ENCODE measurements at places on chromosomes 4 and X.

GRCh38 chr4:132227151-132227856, 921.8 kb upstream of the PCDH10 start:
- no peak for DNase-seq

- DNase-seq: peak; percentile 21
Measured at GRCh38 chr4:27176400-27176799, 315.8 kb downstream of the STIM2 start.

- no peak for DNase-seq
Measured at GRCh38 chrX:132034648-132035047, 11.5 kb downstream of the STK26 start.

GRCh38 chr4:13455411-13455810, 28.7 kb downstream of the RAB28 start:
- no peak for DNase-seq

DNA sequence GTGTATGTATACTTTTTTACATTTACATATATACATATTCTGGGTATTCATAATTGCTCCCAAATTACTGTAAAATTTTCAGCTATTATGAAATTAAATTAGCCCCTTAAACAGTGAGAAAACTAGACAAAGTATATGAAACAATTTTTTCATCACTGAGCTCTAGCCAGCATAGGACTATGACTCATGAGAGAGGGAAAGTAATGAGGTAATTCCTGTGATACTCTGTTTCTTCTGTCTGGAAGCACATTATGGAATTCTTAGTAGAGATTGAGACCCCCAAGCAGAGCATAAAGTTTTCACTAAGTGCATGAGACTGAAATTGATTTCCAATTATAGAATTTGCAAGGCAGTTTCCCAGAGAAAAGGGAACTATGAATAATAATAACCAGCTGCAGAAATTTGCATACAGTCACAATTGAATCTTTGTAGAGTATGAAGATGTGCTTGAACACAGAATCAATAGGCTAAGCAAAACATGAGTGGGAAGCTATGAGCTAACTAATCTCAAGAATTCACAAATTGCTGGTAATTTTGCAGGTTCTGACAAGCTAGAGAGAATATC, 779.3 kb downstream of the ARAP2 start:
- no peak for DNase-seq

GRCh38 chr4:107951551-107951950, 20.2 kb downstream of the CYP2U1 start:
- DNase-seq: no peak

- DNase-seq: no peak
Measured at GRCh38 chr4:15754323-15754722, 23.8 kb upstream of the CD38 start.

DNA sequence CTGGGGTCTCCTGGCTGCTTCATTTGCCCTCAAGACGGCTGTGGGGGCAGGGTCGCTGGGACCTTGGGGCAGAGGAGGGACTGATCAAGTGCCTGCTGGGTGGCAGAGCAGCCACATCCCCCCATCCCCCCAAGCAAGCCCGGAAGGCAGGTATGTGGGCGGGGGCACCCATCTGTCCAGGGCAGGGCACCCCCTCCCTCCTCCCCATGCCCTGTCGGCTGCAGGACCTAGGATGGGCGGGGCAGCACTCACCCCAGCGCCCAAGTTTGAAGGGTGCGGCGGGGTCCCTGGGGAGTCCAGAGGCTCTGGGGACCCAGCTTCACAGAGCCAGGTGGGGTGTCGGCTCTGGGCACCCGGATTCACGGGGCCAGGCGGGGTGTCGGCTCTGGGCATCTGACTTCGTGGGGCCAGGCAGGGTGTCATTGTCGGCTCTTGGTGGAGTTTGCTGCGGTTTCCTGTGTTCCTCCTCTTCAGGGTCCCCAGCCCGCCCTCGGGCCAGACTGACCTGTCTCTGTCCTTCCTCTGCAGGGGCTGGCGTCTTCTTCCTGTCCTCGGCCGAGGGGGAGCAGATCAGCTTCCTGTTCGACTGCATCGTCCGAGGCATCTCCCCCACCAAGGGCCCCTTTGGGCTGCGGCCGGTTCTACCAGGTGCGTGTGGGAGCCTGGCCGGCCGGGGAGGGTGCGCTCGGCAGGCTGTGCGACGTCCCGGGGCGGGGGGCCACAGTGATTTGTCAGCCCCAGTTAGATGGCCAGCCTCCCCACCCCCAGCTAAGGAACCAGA, 22.1 kb downstream of the DOK7 start:
- DNase-seq: no peak

GRCh38 chr4:54189140-54189539, 40.0 kb upstream of the PDGFRA start:
- DNase-seq: no peak

DNA sequence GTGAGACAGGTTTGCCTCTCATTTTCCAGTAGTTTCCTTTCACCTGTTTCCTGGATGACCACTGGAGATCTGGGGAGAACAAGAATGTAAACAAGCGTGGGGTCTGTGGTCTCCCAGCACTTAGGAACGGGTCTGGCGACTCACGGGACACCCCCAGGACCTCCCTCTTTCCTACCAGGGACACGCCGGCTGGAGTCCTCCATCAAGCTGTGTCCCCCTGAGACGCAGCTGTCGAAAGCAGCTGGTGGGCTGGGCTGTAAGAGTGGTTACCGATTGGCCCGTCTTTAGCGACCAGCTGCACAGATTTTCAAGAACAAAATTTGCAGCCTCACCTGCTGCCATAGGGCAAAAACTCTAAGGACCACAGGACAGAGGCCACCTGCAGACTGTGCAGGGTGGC, 11.9 kb downstream of the LRPAP1 start:
- DNase-seq: no peak

GRCh38 chr4:4377732-4378460, 9.0 kb upstream of the NSG1 start:
- no peak for DNase-seq
